ENCODE measurements at places on chromosomes 3 and 15. TPM values are rescaled to one million over a fixed set of nuclear protein-coding genes. Genes with fewer than 3 reads are reported as not detected.

Gene PRR23B
- not detected for total RNA-seq

Gene SLC15A2
- 1.4 TPM for total RNA-seq

Gene FOXB1
- 2.0 TPM for total RNA-seq

Gene RHCG
- total RNA-seq = not detected

Gene CCDC54
- total RNA-seq = not detected

Gene TMEM158
- not detected for total RNA-seq

Gene FRMD4B
- total RNA-seq = 29.1 TPM

Gene NOX5
- not detected for total RNA-seq

Gene C2CD4B
- total RNA-seq = 1.5 TPM

Gene CCDC33
- not detected for total RNA-seq

Gene GNB4
- total RNA-seq = 0.59 TPM

Gene TNNC1
- total RNA-seq = 3.0 TPM

Gene ADPGK
- total RNA-seq = 60.9 TPM

Gene GJD2
- total RNA-seq = not detected

Gene ACKR2
- total RNA-seq = 0.74 TPM

Gene SLC22A14
- total RNA-seq = not detected

Gene GOLGA6B
- total RNA-seq = not detected

Gene NOP10
- 211 TPM for total RNA-seq

Gene TM2D3
- total RNA-seq = 48.1 TPM

Gene SERF2
- total RNA-seq = 817 TPM

Gene ADIPOQ
- total RNA-seq = not detected

Gene COL7A1
- total RNA-seq = 1.1 TPM

Gene SLC12A8
- total RNA-seq = 1.00 TPM

Gene SLC28A1
- total RNA-seq = not detected

Gene STAB1
- total RNA-seq = 0.14 TPM

Gene GNB5
- 24.0 TPM for total RNA-seq

Gene BFSP2
- not detected for total RNA-seq

Gene SPRED1
- total RNA-seq = 0.92 TPM

Gene KLHL24
- total RNA-seq = 15.6 TPM

Gene ACKR4
- not detected for total RNA-seq

Gene PAK6
- total RNA-seq = 0.69 TPM

Gene ZNF80
- 0.33 TPM for total RNA-seq

Gene SLC28A2
- total RNA-seq = not detected

Gene GPR156
- not detected for total RNA-seq

Gene TTLL13
- 0.55 TPM for total RNA-seq

Gene SPINT1
- total RNA-seq = 13.1 TPM

Gene TNFAIP8L3
- total RNA-seq = not detected

Gene C3orf20
- 0.12 TPM for total RNA-seq

Gene SATB1
- total RNA-seq = 561 TPM

Gene GRIP2
- total RNA-seq = not detected
